ENCODE measurements at places on chromosomes 2 and 18. TPM values are rescaled to one million over a fixed set of nuclear protein-coding genes. Genes with fewer than 3 reads are reported as not detected.

- DNase-seq = no peak
Observed at GRCh38 chr18:7958897-7959146, 391.7 kb downstream of the PTPRM start.

DNA sequence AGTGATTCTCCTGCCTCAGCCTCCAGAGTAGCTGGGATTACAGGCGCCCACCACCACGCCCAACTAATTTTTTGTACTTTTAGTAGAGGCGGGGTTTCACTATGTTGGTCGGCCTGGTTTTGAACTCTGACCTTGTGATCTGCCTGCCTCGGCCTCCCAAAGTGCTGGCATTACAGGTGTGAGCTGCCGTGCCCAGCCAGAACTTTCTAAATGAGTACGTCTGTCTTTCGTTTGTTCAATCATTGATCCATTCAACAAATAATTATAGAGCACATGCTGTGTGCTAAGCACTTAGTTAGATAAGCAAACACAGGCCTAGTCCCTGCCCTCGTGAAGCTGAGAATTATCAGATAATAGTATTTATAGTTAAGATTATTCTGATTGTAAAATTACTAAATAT lies 56.5 kb downstream of the TTC39C start:
- no peak for DNase-seq

DNA sequence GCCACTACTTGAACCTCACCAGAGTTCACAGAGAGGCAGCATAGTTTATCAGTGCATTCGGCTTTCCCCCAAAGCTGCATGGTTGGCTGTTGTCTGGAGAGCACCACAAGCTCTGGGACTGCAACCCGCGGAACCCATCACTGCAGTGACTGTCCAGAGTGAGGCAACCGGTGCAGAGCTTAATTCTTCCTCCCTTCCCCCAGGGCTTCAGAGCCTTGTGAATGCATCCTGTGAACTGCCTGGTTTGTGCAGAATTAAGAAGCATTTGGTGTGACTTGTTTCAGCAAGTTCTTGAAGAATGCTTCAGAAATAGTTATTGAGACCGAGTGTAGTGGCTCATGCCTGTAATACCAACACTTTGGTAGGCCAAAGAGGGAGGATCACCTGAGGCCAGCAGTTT lies 99.2 kb upstream of the FOSL2 start:
- no peak for DNase-seq

The SERPINB13 gene
- not detected for total RNA-seq

- no peak for DNase-seq
Observed at GRCh38 chr2:66235428-66235827, 199.5 kb upstream of the MEIS1 start.

DNA sequence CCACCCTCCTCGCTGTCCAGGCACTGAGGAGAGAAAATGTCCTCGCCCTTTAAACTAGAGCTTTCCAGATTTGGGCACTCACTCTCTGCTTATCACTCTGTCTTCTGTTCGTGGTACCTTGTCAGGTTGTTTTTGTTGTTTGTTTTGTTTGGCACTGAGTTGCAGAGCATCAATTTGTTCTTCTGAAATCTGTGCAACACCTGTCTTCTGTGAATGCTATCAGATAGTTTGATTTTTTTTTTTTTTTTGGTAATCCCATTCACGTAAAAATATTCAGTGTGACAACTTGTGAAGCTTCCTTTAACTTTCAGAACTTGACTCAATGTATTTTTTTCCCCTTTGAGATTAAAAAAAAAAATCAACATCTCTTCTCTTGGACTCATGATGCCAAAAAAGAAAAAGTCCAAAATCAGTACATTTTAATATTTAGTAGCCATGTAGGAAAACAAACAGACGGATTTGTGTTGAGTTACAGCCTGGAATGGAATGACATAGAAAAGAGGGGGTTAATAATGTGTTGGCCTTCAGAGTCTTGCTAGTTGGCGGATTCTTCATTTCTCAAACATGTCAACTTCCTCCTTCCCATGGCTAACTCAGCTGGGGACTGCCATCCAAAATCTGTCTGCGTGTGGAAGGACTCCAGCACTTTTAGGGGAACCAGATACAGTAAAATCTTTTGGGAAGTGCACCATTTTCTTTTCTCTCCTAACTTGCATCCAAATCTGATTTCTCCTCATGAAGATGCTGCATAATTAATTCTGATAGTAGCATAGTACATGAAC lies 1.6 kb downstream of the TMEM178A start:
- no peak for DNase-seq

DNA sequence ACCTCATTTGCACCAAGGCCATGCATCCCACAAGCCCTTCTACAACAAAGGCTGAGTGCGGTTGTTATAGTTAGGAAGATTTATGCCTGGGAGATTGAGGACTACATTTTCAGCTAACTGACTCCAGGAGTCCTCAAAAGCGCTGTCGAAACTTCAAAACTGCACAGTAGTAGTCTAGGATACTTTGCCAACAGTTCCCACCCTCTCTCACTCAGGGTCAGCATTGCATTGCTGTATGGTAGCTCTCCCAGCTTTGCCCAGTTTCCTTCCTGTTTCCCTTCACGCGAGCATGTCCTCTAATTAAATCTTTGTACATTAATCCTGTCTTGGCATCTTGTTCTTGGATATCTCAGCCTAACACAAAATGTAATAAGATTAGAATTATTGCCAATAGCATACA lies 420.6 kb upstream of the UBE2E3 start:
- DNase-seq = no peak

- no peak for DNase-seq
Observed at GRCh38 chr18:64539847-64540246, 391.0 kb upstream of the LINC00305 start.

The LYG1 gene
- total RNA-seq = 1.3 TPM

The CD207 gene
- total RNA-seq = not detected

The LIMS3 gene
- total RNA-seq = 0.65 TPM

- no peak for DNase-seq
Observed at GRCh38 chr2:100936972-100937542, 65.0 kb upstream of the RPL31 start.

The TMEM185B gene
- total RNA-seq = 17.9 TPM

The SCN7A gene
- 3.1 TPM for total RNA-seq

DNA sequence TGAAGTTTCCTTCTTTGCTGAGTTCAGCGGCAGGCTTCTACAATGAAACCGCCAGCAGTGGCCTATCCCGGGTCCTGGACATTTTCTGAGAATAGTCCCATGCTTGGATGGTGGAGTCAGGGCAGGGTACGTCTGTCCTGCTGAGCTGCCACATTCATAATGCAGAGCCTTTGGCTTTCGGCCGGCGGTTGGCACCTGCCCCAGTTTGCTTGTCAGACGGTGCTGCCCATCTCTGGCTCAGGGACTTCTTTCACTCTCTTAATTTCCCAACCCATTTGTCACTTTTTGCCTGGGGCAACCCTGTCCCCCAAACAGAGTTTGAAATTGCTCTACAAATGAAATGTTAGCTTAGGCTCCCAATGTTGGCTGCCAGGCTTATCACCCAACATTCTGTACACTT lies 57.2 kb downstream of the SOX11 start:
- no peak for DNase-seq

DNA sequence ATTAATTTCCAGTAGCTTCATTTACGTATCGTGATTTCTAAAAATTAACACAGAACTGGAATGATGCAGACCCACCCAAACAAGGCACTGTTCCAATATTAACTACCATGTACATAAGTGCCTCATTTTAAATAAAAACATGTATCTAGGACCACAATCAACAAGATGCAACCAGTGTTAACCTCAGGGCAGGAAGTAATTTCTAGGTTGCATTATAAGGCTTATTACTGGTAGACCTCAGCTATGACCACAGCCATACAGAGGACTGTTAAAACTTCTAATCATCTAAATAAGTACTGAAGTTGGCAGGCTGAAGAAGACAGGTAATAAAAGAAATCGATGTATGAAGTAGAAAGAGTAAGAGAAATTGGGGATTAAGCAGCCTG lies 262.9 kb downstream of the HDAC4 start:
- no peak for DNase-seq

DNA sequence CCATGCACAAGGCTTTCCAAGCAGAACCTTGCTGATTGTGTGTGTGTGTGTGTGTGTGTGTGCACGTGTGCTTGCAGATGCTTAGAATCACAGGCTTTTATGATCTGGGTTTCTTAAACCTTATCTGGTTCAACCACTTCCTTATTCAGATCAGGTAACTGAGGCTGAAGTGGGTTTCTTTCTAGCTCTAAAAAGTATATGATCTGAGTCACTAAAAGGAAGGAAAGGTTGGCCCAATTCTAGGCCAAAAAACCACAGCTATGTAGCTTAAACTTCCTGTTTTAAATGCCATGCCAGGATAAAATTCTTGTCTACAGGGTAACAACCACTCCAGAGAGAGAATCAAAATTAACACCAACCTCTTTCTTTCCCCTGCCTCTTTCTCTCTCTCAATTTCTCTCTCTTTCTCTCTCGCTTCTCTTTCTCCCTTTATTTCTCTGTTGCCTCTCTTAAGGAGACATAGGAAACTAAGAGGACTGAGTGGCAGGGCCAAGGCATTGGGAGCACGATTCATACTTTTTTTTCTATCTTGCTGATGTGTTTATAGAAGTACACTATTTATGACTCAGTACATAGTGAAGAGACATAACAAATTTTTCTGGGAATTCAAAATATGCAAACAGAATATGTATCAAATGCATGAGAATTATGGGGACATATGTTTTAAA lies 140.3 kb downstream of the TRIB2 start:
- no peak for DNase-seq

The TRABD2A gene
- 17.7 TPM for total RNA-seq

The GNAL gene
- total RNA-seq = 35.7 TPM

DNA sequence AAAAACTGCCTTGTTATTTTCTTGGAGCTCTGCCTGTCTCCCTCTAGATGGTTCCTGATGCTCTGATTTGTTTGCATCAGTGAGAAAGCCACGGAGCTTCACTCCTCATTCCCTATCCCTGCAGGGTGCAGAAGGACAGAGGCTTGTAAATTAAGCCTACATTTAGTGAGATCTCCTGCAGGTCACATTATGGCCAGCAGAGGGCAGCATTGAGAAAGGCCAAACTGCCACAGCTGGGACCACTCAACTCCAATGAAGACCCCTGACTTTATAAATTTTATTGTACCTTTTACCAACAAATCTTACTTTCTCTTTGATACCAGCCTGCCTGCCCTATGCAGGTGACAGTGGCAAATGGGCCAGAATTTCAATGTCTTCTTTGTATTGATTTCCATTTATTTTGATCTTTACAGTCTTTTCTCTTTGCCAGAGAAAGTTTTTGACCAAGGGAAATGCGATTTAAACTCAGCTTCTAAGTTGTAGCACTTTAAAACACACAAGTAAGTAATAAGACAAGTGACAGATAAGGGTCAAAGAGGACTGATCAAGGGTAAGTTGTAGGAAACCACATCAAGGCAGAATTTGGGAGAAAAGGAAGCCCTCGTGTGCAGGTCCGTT lies 1029.1 kb upstream of the KLHL29 start:
- peak; percentile 83 for DNase-seq

DNA sequence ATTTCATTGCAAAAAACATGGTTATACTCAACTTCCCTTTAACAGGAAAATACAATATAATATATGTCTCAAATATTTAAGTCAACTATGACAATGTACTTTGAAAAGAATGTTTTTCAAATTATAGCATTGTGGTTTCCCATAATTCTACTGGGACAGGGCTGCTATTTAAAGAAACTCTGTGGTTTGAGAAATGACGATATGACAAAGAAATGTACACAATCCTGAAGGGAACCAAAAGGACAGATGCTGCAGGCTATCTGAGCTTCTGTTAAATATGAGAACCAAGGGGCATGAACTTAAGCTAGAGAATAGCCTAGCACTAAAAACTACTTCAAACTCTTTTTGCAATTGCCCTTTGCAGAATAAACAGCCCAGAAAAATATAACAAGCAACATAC lies 415.9 kb downstream of the GRB14 start:
- no peak for DNase-seq

DNA sequence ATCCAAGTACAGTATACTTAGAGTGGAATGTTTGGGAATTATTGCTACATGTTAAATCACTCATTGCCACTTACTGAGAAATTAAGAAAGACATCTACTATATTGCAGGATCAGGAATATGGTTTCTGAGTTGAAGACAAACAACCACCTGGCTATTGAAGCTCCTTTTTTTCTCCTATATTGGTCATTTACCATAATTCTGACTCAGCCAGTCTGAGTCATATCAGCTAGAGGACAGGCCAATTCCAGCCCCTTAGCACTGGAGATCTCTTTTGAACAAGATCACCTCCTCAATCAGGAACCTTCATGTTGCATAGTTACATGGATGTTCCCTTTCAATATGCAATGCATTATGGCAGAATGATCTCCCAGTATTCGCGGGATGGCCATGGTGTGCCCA lies 42.7 kb upstream of the CDH19 start:
- DNase-seq = no peak

GRCh38 chr2:98343285-98343684 lies 3.0 kb upstream of the CNGA3 start:
- DNase-seq = no peak

DNA sequence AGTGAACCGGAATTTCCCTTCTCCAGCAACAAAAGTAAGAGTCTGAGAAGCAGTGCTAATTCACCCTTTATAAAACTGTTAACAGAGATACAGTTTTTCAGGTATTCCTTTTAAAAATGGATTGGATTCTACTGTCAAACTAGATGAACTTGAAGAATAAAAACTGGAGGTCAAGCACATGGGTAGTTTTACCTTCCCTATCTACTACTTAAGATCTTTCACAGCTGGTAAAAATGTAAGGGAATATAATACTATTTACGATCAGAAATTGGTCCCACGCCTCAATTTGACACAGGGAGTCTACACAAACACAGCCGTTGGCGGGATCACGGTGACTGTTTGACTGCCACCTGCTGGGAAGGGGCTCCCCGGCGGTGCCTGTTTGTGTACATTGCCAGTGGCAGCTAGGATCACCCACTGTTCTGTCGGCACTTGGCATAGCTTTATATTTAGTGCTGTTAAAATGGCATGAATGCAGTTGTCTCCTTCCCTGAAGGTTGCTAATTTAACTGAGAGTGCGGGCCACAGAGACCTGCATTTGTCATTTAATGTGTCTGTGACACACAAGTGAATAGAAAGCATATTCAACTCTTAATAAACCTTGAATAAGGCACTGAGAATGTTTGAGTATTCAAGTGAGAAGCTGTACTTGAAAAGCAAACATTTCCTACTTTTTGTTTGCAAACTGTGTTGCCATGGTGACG lies 59.5 kb downstream of the ABCG8 start:
- DNase-seq = no peak

DNA sequence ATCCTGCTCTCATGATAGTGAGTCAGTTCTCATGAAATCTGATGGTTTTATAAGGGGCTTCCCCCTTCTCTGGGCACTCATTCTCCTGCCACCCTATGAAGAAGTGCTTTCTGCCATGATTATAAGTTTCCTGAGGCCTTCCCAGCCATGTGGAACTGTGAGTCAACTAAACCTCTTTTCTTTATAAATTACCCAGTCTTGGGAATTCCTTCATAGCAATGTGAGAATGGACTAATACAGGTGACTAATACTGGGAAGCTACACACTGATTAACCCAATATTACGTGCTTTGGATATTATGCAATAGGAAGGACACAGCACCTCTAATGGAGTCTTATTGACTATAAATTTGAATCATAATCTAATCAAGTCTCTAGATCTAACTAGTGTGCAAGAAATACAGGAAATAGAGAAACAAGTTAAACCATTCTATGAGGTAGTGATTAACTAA lies 107.2 kb upstream of the ETAA1 start:
- no peak for DNase-seq

Measured in dorsolateral prefrontal cortex (tissue), 122 donors.